ENCODE measurements at places on chromosomes 1 and 21.

GRCh38 chr1:27142464-27142863 lies 12.5 kb downstream of the SLC9A1 start:
- no peak for DNase-seq

GRCh38 chr1:195664628-195665027 lies 943.6 kb downstream of the KCNT2 start:
- no peak for DNase-seq

- DNase-seq: no peak
Observed at GRCh38 chr1:51565009-51565408, 45.9 kb upstream of the EPS15 start.

DNA sequence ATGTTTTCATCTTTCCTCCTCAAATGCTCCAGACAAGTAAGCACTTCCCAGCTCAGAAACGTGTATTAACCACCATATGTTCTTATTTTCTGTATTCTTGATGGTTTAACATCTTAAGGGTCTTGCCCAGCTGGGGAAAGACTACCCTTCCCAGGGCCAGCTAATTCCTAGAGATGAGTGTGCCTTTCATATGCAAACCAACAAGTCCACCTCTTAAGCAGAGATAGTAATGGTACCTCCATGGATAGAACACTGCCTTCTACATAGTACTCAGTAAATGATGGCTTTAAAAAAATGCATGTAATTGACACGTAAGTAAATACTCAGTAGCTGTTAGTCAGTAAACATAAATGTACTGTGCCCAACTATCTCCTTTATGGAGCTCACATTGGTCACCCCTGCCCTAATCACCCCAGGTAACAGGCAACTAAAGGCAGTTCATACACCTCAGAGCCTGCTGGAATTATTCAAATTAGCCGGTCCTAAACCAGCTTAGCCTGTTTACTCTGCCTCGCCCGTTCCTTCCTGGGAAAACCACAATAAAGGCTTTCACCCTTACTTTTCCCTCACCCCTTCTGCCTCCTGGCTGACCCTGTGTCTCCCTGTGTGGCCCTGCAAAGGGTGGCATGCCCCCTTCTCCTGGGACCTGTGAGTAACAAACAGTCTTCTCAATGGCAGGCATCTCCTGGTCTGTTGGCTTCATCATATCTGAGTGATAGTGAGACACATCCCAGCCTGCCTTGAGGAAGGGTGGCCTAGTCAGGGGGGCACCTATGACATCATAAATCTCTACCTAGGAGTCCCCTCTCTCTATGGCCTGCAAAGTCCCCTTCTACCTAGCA lies 40.1 kb upstream of the KLHDC7A start:
- no peak for DNase-seq

GRCh38 chr1:228349701-228350171 lies 56.9 kb downstream of the TRIM11 start:
- DNase-seq: no peak

DNA sequence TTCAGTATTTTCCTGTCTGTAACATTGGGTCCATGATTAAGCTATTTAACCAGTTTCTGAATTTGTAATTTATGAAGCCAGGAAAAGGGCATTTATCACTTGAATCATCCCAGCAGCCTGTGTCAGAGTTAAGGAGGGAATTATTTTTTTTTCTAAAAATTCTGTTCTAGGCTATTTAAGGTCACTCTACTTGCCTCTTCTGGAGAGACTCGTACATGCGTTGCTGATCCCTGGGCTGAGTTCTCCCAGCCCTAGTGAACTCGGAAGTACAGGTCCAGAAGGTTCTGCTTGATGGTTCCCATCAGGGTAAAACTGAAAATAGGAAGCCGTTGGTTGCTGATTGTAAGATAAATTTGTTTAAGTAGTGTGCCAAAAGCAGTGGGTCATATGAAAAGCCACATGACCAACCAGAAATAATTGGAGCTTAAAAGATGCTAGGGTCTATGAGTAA lies 90.7 kb downstream of the GPR88 start:
- DNase-seq: no peak

- peak; percentile 40 for DNase-seq
Observed at GRCh38 chr1:110524311-110525248, 5.6 kb upstream of the KCNA10 start.

GRCh38 chr1:4935807-4936206 lies 281.4 kb downstream of the AJAP1 start:
- no peak for DNase-seq

DNA sequence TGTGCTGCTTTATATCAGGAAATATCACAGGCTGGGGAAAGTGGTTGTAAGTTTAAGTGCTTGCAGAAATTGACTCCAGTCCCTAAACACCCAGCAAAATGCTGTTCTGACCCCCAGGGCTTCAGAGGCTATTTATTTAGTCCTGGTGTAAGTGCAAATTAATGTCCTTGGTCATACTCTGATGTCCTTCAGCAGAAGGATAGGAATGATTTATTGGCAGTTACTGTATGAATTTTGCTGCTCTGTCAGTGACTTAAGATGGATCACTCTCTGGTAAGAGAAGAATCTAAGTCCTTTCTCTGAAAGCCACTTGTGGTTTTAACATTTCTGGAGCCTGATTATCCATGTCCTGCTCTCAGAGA lies 21.9 kb downstream of the FAM20B start:
- no peak for DNase-seq

- no peak for DNase-seq
Observed at GRCh38 chr1:244989813-244990212, 125.5 kb upstream of the HNRNPU start.

DNA sequence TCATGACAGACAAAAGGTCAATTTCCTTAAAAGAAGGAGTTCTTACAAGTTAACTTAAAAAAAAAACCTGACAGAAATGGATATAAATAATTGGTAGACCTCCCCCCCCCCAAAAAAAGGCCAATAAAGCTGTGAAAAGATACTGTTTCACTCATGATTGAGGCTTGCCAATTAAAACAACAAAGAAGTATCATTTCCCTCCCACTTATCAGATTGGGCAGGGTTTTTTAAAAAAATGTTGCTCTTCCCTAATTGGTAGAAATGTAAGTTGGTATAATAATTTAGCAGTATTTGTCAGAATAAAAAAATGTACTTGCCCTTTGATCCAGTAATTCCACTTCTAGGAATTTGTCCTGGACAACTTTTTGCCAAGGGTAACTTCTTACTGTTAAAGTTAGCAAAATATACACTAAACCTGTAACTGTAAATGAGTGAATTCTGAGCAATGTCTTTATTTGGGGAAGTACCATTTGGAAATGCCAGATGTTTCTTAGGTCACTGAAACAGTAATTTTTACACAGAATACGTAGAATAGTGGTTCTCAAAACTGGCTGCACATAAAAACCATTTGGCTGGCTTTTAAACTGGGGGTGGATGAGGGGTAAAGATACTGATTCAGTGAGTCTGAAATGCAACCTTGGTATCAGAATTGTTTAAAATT lies 17.5 kb downstream of the RNF2 start:
- no peak for DNase-seq

DNA sequence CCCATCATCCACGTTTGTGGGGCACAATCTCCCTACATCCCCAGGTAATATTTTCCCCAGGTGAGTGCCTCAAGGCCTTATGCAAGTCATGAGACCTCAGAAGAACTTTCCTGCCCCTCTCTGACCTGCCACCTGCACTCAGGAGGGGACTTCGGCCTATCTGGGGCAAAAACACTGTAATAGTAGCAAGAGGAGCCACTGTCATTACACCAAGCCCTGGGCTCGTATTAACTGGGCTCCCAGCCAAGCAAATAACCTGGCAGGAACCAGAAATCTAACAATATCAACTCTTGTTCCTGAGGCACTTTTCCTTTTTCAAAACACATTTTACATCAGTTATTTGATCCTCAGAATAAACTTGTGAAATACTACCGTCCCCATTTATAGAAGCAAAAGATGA lies 30.9 kb downstream of the LAMB3 start:
- peak; percentile 62 for DNase-seq

GRCh38 chr1:44270686-44271628 lies 57.7 kb downstream of the DMAP1 start:
- DNase-seq: no peak

DNA sequence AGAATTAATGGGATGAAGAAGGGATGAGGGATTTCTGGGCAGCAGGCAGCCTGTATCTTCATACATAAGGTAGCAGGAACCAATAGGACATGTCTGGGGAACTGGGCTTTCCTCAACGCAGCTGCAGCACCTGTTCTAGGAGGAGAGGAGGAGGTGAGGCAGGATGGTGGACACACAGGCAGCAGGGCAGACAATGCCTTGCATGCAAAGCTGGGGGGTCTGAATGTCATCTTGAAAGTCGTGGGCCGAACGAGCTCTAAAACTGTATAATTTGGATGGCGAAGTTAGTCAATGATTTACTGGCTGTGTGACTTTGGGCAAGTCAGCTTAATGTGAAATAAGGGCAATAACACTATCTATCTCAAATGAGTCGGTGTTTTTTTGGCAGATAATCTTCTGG lies 124.4 kb downstream of the BEND5 start:
- DNase-seq: no peak

DNA sequence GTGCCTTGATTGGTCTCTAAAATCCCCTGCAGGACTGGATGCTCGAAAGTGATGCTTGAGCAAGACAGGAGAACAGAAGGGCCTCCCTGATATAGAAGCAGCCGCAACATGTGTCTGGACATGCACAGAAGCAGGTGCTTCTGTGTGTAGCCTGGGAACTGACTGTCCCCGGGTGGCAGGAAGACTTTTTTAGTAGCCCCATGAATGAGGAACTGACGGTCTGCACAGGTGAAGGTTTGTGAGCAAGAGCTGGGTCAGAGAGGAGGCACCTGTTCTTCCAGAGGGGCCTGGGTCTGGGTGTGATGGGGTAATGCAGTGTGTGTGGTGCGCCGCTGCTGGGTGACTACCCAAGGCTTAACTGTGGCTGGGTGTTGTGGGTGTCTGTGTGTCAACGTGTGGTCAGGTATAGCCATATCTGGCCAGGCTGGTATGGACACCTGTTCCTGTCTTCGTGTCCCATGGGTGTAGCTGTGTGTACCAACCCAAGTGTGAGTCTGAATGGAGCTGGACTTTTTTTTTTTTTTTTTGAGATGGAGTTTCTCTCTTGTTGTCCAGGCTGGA lies 39.1 kb upstream of the FOXO6 start:
- no peak for DNase-seq

GRCh38 chr1:112703706-112704105 lies 3.2 kb downstream of the RHOC start:
- DNase-seq: no peak

DNA sequence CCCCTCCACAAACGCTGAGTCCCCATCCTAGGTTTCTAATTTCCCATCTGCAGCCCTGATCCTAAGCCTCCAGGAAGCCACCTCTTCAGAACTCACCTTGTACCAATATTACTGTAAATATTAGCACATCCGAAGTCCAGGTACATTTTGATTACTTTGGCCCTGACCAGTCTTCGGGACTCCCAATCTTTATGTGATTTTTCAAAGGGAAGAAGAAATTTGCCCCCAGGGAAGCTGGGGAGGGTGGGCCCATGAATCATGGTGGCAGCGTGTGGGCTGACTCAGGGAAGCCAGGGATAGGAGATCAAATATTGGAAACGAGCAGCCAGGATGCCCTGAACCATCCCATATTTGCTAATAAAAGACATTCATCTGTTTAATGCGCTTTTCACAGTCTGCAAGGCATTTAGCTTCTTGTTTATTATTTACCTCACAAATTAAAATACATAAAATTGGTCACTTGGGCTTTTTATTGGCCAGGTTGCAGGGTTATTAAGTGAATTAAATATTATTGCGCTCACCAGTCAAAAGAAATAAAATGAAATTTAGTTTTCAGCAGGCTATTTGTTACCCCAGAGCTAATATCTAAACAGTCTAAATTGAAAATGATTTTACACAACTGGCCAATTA lies 46.6 kb downstream of the KIAA0040 start:
- DNase-seq: no peak

DNA sequence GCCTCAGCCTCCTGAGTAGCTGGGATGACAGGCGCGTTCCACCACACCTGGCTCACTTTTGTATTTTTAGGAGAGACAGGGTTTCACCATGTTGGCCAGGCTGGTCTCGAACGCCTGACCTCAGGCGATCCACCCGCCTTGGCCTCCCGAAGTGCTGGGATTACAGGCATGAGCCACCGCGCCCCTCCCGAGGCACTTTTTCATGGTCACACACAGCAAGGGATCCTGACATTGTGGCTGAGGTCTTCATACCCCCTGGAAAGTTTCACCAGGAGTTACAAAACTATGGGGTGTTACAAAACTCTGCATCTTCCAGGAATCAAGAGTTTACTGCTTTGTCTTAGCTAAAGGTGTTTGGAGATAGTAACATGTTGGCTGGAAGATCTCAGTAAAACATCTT lies 234.3 kb upstream of the TMEM51 start:
- DNase-seq: no peak

- DNase-seq: no peak
Observed at GRCh38 chr1:107791348-107791747, 173.6 kb downstream of the VAV3 start.

DNA sequence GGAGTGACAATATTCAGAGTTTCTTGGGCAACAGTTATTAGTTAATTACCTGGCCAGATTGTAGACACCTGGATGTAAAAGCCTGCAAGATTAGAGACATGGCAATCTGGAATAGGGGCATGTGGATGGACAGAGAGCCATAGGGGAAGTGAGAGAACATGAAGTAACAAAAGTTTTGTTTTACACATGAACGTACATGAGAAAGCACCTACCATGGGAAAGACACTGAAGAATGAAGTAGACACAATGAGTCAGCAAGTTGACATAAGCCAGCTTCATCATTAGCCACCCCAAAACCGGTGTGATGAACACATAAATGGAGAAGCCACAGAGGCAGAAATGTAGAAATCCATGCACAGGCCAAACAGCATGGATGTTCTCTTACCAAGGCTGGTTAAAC lies 462.1 kb upstream of the C1orf87 start:
- no peak for DNase-seq

DNA sequence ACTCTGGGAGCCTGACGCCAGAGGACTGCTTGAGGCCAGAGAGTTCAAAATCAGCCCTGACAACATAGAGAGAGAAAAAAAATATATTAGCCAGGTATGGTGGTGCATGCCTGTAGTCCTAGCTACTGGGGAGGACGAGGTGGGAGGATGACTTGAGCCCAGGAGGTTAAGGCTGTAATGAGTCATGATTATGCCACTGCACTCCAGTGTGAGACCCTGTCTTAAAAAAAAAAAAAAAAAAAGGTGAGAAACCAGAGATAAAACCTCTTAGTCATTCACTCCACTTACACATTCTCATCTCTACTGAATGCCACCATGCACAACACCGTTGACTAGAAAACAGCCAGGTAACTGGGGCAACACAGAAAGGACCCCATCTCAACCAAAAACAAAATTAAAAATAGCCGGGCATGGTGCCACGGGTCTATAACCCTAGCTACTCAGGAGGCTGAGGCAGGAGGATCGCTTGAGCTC lies 178.1 kb downstream of the SLC45A1 start:
- DNase-seq: no peak

DNA sequence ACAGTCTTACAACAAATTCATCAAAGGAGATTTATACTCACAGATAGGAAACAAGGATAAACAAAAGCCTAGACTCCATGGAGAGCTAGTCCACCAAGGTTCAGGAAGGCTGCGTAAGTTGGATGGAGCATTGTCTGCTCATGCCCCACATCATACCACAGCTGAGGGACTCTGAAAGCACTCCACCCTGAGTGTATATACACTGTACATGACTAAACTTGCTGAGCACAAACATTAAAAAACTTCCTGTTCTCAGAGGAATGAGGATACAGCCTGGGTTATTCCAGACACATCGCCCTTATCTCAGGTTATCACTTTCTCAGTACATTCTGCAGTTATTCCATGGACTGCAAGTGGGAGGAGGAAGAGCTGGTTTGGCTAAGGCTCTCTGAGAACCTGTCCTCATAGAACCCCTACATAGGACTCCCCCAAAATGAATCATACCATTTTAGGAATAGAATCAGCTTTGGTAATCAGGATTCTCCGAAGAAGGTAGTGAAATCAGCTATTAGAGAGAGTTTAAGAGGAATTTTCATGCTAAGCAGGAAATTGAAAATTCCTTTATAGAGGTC lies 58.0 kb upstream of the PRMT6 start:
- no peak for DNase-seq

All from NCI-H2081 (cell line).